T-helper 2 cell treated with Interferon-gamma antibody and Interleukin-4, amounts not matched to agents 5 μg/mL and 100 μg/mL, for 36 hours (primary cell): ENCODE measurements at places on chromosomes 5 and 9.
A peak's percentile ranks its signal among the peaks of the same experiment; 100 is the strongest.

- DNase-seq: no peak
These were observed 66.7 kb downstream of the DAB2IP start for GRCh38 chr9:121718084-121718483.

- no peak for DNase-seq
These were observed 184.6 kb upstream of the DMAC1 start for GRCh38 chr9:7984203-7984602.

- peak; percentile 22 for DNase-seq
These were observed 21.9 kb upstream of the VDAC1 start for GRCh38 chr5:134026521-134027287.

DNA sequence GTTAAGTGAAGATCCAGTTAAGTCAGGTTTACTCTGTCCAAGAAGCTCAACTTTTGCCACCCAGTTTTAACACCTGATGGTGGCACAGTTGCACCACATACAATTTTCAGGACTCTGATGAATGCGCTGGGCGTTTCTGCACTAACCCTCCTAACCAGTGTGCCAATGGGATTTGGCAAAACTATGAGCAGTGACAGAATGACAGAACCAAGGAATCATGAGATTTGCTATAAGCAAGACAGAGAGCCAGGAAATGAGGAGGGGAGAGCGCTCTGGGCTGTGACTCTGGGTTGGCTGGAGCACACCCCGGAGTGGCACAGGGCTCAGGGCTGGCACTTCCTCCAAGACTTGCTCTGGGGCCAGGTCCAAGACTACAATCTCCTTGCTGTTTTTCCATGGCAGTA lies 84.1 kb downstream of the SH3PXD2B start:
- no peak for DNase-seq

- DNase-seq: no peak
These were observed 15.0 kb downstream of the ABHD17B start for GRCh38 chr9:71895955-71896354.

DNA sequence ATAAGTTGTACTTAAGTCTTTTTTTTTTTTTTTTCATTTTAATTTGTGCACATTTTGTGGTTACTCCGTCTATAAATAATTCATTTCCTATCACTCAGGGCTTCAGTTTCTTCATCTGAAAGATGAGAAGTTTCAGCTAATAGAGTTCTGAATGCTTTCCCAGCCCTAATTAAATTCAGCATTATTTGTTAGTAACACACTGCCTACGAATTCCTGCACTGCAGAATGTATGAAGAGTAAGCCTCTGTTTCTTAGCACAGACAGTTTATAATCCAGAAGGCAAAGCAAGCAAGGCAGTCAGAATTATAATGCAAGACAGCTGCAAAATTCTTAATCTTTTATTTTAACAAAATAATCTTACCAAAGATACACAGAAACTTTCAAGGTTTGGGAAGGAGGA lies 138.0 kb upstream of the GHR start:
- no peak for DNase-seq

GRCh38 chr5:74391410-74391809 lies 249.1 kb downstream of the ENC1 start:
- DNase-seq: no peak

DNA sequence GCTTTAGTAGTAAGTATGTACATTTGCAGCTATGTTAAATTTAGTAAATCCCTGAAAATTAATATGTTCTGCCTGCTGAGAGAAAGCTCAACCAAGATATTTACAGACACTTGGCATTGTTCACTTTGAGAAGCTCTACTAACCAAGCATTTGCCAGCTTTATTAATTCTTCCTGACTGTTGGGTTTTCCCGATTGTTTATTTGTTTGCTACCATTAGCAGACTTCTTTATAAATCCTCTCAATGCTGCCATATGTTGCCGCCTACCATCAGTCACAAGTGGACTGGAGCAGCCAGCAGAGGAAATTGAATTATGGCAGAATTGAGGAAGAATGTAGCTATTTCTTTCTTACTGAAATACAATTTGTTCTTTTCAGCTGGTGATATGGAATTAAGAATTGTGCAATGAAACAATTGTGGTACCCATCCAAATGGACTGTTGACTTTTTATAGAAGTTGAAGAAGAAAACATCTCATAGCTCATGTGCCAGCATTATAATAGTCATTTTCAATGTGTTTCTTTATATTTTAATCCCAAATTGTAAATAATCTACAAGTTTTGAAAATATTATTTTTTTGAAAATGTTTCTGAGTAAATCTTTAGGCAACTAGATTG lies 588.7 kb upstream of the CDH6 start:
- no peak for DNase-seq

- DNase-seq: no peak
These were observed 49.3 kb downstream of the RASGEF1C start for GRCh38 chr5:180159756-180160155.

DNA sequence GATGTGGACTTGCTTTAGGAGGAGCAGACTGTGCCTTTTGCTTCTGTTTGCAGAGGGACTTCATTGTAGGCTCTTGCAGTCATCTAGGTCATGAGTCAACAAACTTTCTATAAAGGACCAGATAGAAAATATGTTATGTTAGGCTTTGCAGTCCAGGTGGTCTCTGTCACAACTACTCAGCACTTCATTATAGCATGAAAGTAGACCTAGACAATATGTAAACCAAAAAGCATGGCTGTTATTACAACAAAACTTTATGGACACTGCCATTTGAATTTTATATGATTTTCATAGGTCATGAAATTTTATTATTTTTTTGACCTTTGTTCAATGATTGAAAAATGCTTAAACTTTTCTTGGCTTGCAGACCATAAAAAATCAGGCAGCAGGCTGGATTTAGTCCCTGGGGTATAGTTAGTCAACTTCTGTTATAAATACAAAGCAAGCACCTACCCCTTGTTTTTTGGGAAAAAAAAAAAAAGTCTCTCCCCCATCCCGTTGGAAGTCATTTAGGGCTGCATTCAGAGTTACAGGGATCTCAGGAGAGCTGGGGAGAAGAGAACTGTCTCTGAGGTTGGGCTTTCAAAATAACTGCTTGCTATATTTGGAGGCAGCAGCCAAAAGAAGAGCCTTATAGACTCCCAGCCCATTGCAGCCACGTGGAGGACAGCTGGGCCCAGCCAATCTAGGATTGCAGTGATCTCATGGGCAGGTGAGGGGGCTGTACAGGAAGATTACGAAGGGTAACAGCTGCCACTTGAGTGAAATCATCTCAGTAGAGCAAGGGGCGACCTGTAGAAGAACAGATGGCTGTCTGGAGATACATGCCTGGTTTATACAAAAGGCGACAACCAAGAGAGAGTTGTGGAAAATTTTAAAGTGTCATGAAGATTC lies 136.6 kb upstream of the TNC start:
- no peak for DNase-seq

DNA sequence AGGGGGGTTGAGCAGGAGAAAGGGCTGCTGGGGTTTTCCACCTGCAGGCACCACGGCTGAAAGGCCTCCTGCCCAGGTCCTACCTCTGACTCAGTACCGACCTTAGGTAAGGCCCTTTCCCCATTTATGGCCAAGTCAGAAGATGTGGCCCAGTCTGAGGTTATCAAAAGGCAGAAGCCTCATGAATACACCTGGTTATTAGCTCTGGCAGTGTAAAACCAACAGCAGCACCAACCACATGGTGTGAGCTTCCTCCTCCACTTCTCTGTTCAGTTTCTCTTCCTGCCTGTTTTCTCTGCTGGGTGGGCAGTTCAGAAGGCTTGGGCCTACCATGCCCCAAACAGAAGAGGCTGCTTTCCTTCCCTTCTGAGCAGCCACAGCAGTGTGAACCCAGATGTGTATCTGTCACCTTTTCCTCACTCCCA lies 86.9 kb downstream of the UGCG start:
- DNase-seq: no peak

DNA sequence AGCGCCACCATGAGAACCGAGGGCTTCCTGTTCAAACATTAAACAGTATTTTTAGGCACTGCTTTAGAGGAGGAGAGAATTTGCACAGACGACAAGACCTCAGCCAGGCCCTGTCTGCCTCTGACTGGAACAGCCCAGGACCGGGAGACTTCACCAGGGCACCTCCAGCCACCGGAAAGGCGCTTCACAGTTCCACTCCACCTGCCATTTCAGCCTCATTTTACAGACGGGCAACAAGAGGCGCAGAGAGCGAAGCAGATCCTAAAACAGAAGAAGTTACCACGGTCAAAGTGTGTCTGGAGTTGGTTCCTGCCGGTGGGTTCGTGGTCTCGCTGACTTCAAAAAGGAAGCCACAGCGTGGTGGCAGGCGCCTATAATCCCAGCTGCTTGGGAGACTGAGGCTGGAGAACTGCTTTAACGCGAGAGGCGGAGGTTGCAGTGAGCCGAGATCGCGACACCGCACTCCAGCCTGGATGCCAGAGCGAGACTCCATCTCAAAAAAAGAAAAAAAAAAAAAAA lies 28.4 kb downstream of the COL23A1 start:
- DNase-seq: no peak

- DNase-seq: no peak
These were observed 92.1 kb downstream of the TMEM167A start for GRCh38 chr5:82984786-82985735.

- DNase-seq: no peak
These were observed 984.4 kb upstream of the WWC1 start for GRCh38 chr5:167307042-167307441.

DNA sequence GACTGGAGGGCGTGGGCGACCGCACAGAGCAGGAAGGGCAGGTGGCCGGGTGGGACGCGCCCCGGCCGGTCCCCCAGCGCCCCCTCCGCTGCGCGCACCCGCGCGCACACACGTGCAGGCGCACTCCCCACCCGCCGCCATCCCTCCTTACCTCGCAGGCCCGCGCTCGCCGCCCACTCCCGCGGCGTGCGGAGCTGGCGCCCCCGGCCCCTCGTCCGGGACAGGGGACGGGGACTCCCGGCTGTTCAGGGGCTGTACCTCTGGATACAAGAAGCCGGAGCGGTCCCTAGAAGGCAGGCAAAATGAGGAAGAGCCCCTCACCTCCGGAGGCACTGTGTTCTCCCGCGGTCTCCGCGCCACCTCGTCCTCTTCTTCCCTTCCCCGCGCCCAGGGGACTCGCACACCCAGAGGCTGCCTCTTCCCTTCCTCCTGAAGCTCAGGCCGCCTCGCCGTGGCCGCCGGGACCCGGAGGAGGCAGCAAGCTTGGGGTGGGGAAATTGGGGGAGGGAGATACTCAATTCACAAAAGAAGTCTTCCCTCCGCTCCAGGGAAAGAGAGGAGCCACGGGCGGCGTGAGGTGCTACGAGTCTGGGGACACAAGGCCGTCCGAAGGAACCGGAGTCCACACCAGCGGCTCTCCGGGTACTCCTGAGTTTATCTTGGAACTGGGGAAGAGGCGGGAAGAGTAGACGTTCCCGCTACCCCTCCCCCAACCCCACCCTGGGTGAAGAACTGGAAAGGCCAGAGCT lies 1.4 kb upstream of the GABRB2 start:
- peak; percentile 3 for DNase-seq

GRCh38 chr9:115353681-115354080 lies 235.7 kb upstream of the TNC start:
- DNase-seq: no peak

DNA sequence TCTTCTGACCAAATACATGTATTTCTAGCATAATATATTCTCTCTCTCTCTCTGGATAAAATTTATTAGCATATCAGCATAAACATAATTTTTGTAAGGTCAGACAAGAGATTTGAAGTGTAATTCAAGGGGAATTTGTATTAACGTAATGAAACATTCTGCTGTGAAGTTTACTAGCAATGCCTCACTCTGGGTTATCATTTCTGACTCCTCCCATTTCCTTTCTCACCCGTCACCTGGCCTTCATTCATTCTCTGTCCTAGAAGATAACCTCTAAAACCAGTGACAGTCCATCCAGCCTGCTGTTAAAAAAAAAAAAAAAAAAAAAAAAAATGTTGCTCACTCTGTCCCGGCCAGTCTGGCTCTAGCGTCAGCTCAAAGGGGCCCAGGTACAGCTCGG lies 27.1 kb downstream of the GRAMD2B start:
- no peak for DNase-seq

GRCh38 chr9:138105561-138106505 lies 228.3 kb downstream of the CACNA1B start:
- DNase-seq: no peak

DNA sequence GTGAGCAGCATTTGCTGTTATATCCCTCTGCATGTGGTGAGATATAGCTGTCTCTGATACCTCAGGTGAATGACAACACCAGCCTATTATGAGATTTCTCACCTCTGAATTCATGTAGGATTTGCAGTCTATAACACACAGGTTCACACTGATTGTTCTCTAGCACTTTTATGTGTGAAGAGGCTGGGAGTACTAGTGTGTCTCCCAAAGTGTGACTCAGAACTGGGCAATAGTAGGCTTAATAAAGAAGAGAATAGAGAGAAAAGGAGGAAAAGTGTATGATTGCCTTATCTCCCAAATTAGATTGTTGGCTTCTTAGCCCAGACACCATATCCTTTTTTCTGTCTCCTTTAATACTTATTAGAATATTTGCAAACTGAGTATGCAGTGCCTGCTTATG lies 232.0 kb downstream of the PJA2 start:
- DNase-seq: no peak

DNA sequence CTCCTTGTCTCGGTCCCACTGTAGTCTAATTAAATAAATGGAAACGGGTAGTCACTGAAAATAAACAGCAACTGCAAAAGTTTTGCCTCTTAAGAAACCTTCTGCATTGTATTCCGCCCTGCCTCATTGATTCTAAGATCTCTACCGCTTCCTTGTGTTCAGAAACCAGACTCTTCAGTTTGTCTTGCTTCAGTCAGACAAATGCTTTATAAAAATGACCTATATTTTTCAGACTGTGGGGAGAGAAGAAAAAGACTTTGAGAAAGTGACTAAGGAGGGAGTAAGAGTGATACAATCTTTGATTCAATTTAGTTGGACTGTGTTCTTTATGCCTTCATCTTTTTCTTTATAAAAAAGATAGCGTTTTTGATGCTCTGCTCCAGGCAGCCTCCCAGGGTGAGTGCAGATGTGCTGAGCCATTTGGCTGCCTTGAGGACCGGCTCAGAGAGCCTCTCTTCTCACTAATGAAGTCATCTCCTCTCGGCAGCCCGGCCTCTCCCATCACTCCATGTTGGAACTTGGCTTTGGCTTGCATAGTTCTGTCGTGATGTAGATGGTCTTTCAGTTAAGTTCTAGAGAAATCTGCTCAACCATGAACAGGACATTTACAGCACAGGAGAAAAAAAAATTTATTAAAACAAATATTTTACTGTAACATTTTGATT lies 4.0 kb upstream of the VCAN start:
- no peak for DNase-seq

GRCh38 chr9:95148208-95148520 lies 169.3 kb downstream of the FANCC start:
- no peak for DNase-seq

GRCh38 chr5:66841264-66841663 lies 245.1 kb downstream of the MAST4 start:
- no peak for DNase-seq

DNA sequence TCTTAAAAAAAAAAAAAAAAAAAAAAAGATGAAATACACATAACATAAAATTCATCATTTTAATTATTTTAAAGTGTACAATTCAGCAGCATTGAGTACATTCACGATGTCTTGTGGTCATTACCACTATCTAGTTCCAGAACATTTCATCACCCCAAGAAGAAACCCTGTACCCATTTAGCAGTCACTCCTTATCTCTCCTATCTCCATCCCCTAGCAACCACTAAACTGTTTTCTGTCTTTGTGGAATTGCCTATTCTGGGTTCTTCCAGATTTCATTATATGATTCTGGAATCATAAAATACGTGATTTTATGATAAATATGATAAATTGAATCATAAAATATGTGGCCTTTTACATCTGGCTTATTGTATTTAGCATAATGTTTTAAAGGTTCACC lies 8.9 kb upstream of the HMCN2 start:
- no peak for DNase-seq

- no peak for DNase-seq
These were observed 33.9 kb upstream of the GLIS3 start for GRCh38 chr9:4333787-4334186.
